A549 treated with Hydrocortisone at 1 μM for 4 hours (cell line): ENCODE measurements at places on chromosomes 2 and 18. TPM values are rescaled to one million over a fixed set of nuclear protein-coding genes. Genes with fewer than 3 reads are reported as not detected.

Gene FAM237A
- total RNA-seq = not detected in 5 replicates

Gene PTMA
- 1,375 to 1,752 TPM (median 1,436 TPM) in 5 replicates for total RNA-seq

Gene DLX1
- total RNA-seq = 2.0 to 3.3 TPM (median 2.8 TPM) in 5 replicates

Gene LIMS3
- not detected in 5 replicates for total RNA-seq

Gene PCARE
- total RNA-seq = not detected in 5 replicates

Gene DYNAP
- total RNA-seq = not detected in 5 replicates

Gene RAB6C
- not detected in 5 replicates for total RNA-seq

Gene ZNF892
- total RNA-seq = 0.23 to 0.91 TPM (median 0.60 TPM) in 5 replicates

Gene TMEM178A
- 0.08 to 0.25 TPM (median 0.12 TPM) in 5 replicates for total RNA-seq

Gene FSIP2
- 0.02 TPM in 1 of 5 replicates, not detected in the others for total RNA-seq

Gene ATP6V1B1
- total RNA-seq = 1.9 to 3.6 TPM (median 2.5 TPM) in 5 replicates

Gene KRTCAP3
- 0.45 to 1.2 TPM (median 0.62 TPM) in 5 replicates for total RNA-seq

Gene MAT2A
- total RNA-seq = 541 to 655 TPM (median 567 TPM) in 5 replicates

Gene SLC5A7
- not detected in 5 replicates for total RNA-seq

Gene COL4A4
- total RNA-seq = 1.1 to 2.4 TPM (median 1.9 TPM) in 5 replicates

Gene DTYMK
- 110 to 151 TPM (median 135 TPM) in 5 replicates for total RNA-seq

Gene ZSWIM2
- not detected in 5 replicates for total RNA-seq

Gene RND3
- total RNA-seq = 41.5 to 57.3 TPM (median 47.8 TPM) in 5 replicates

Gene ICOS
- not detected in 5 replicates for total RNA-seq

Gene COL6A3
- total RNA-seq = 0.14 to 0.43 TPM (median 0.36 TPM) in 5 replicates

Gene CGREF1
- 6.9 to 8.5 TPM (median 7.6 TPM) in 5 replicates for total RNA-seq

Gene PLGLB1
- total RNA-seq = 0.36 to 0.82 TPM (median 0.49 TPM) in 5 replicates

Gene FZD7
- total RNA-seq = 5.6 to 6.5 TPM (median 6.2 TPM) in 5 replicates

Gene ARHGEF4
- total RNA-seq = 9.3 to 12.1 TPM (median 9.8 TPM) in 5 replicates

Gene RAB17
- 0.25 to 0.85 TPM (median 0.41 TPM) in 5 replicates for total RNA-seq

Gene CMPK2
- 0.51 to 1.0 TPM (median 0.78 TPM) in 5 replicates for total RNA-seq

Gene HAAO
- not detected in 5 replicates for total RNA-seq

Gene CCDC85A
- total RNA-seq = 0.29 to 0.33 TPM (median 0.32 TPM) in 5 replicates

Gene CYBRD1
- 23.7 to 35.9 TPM (median 30.9 TPM) in 5 replicates for total RNA-seq

Gene XRCC5
- 163 to 223 TPM (median 184 TPM) in 5 replicates for total RNA-seq

Gene PHOSPHO2
- 1.7 to 3.8 TPM (median 3.0 TPM) in 5 replicates for total RNA-seq

Gene SH3BP4
- 35.2 to 40.7 TPM (median 38.6 TPM) in 5 replicates for total RNA-seq

Gene METTL4
- total RNA-seq = 4.9 to 7.2 TPM (median 5.2 TPM) in 5 replicates

Gene CHMP3
- 116 to 149 TPM (median 121 TPM) in 5 replicates for total RNA-seq

Gene PRKCE
- 8.0 to 10.4 TPM (median 9.7 TPM) in 5 replicates for total RNA-seq

Gene CLEC4F
- not detected in 5 replicates for total RNA-seq

Gene ST8SIA3
- not detected in 5 replicates for total RNA-seq

Gene CYRIA
- total RNA-seq = 0.27 to 0.44 TPM (median 0.30 TPM) in 5 replicates

Gene MRPS9
- total RNA-seq = 29.3 to 32.2 TPM (median 31.3 TPM) in 5 replicates

Gene AGXT
- not detected in 5 replicates for total RNA-seq

Gene PJVK
- total RNA-seq = 1.5 to 2.2 TPM (median 1.5 TPM) in 5 replicates

Gene SPHKAP
- not detected in 5 replicates for total RNA-seq

Gene TCF23
- total RNA-seq = not detected in 5 replicates

Gene TET3
- 7.5 to 11.3 TPM (median 9.3 TPM) in 5 replicates for total RNA-seq
